Small intestine (tissue), 16 donors: ENCODE measurements at places on chromosomes 12 and 14.
A peak's percentile ranks its signal among the peaks of the same experiment; 100 is the strongest.

- peak; percentile 70 for DNase-seq
Measured at GRCh38 chr12:131218923-131219669, 265.4 kb downstream of the ADGRD1 start.

DNA sequence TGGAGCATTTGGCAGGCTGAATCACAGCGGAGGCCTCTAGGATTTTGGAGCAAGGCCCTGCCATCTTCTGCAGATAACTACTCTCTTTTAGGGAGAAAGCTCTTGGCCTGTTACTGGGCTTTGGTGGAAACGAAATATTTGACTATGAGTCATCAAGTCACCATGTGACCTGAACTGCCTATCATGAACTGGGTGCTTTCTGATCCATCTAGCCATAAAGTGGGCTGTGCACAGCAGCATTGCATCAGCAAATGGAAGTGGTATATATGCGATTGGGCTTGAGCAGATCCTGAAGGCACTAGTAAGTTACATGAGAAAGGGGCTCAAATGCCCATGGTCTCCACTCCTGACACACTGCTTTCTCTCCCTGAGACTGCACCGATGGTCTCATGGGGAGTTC is 21.1 kb downstream of the GYS2 start:
- DNase-seq = no peak

DNA sequence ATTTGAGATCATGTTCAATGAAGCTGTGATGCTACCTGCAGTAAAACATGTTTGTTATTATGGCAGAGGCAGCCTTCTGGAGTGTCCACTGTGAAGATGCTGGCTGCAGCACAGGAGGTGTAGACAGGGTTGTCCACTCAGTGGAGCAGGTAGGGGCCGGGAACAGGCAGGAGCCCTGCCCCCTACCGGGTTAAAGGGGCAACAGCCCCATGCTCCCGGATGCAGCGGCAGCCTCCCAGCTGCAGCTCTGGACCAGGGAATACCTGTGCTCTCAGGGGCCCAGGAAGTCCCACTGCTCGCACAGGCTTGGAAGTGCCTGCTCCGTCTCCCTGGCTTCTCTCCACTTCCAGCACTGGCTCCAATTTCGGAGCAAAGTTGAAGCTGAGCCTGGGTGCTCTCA is 401.6 kb downstream of the FOXG1 start:
- DNase-seq = no peak

- no peak for DNase-seq
Measured at GRCh38 chr12:128933926-128934325, 80.6 kb downstream of the GLT1D1 start.

GRCh38 chr12:100674036-100674888 is 100.8 kb downstream of the GAS2L3 start:
- DNase-seq = no peak

DNA sequence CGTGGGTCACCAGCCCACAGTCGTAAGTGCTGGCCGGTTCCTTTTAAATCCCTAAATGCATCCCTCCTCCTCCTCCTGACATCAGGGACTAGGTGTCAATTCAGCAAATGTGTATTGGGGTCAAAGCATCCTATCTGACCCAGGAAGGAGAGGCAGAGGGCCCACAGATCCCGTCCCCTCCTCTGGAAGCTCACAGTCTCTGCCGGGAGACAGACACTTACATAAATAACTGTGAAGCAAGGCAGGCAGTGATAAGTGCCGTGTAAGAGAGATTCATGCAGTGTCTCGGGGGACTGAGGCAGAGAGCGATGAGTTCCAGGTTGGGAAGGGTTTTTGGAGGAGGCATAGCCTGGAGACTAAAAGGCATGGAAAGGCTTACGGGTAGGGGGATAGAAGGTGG is 44.1 kb downstream of the HRK start:
- DNase-seq = no peak

GRCh38 chr14:77830692-77831091 is 30.8 kb downstream of the ADCK1 start:
- DNase-seq = no peak

DNA sequence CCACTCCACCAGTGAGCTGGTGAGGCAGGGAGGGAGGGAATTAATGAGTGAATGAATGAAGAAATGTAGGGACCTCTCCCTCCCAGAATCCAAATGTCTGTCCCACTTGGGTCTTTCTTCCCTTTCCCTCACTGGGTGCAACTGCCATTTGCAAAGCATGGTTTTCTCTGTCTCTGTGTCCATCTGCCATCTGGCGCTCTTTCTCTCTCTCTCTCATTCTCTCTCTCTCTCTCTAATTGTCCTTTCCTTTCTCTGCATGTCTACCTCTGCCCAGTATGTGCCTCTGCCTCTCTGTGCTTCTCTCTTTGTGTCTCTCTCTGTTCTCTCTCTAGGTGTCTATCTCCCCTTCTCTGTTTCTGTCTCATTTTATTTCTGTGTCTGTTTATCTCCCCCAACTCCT is 102.7 kb downstream of the CMKLR1 start:
- DNase-seq = no peak

- DNase-seq = no peak
Measured at GRCh38 chr14:102116361-102117180, 23.1 kb upstream of the WDR20 start.

- DNase-seq = no peak
Measured at GRCh38 chr14:26820572-26820971, 222.7 kb upstream of the NOVA1 start.

DNA sequence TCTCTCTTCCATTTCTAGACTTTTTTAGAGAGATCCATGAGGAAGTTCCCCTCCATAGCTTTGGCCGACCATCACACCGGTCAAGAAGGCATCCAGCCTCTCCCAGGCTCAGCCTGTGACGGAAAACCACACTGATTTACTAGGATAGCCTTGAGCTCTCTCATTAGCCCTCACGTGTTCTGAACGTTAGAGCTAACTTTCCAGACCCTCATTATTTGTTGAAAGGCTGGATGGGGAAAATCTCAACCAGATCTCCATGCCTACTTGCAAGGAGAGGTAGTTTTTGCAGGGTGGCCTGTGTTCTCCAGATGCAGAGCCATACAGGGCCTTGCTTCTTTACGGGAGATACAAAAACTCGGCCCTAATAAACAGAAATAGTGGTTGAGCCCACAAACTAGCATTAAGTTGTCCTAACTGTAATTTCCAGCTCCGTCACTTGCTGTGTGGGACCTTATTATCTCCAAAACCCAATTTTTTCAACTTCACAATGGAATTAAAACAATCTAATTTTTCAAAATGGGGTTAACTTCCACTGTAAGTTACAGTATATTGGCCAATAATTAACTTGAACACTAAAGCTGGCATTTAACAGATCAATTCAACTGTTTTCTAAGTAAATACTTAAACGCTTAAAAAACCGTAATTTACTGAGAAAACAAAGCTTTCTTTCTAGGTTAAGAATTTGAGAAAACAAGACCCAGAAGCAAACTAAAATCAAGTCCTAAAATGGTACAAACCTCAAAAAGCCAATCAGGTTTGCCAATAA is 65.3 kb downstream of the KLHL28 start:
- DNase-seq = no peak

- no peak for DNase-seq
Measured at GRCh38 chr12:59744564-59744963, 148.7 kb downstream of the SLC16A7 start.

DNA sequence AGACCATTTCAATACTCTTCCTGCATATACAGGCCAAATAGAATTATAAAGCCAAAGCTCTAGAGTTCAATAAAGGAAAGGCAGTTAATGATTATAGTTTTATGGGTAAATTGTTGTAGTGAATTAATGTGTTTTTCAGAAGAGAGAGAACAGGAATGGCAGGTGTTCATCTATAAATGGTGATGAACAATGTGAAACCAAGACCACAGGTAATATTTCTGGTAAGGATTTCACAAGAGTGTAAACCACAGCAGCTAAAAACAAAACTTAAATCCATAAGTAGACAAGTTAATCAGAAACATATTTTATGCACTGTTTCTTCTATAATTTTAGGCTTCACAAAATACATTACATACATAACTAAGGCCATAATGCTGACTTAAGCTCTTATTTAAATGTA is 204.4 kb downstream of the SYT1 start:
- no peak for DNase-seq

GRCh38 chr12:68240079-68240478 is 13.3 kb downstream of the IL22 start:
- DNase-seq = peak; percentile 76

GRCh38 chr12:120132863-120133385 is 16.4 kb upstream of the RAB35 start:
- no peak for DNase-seq

DNA sequence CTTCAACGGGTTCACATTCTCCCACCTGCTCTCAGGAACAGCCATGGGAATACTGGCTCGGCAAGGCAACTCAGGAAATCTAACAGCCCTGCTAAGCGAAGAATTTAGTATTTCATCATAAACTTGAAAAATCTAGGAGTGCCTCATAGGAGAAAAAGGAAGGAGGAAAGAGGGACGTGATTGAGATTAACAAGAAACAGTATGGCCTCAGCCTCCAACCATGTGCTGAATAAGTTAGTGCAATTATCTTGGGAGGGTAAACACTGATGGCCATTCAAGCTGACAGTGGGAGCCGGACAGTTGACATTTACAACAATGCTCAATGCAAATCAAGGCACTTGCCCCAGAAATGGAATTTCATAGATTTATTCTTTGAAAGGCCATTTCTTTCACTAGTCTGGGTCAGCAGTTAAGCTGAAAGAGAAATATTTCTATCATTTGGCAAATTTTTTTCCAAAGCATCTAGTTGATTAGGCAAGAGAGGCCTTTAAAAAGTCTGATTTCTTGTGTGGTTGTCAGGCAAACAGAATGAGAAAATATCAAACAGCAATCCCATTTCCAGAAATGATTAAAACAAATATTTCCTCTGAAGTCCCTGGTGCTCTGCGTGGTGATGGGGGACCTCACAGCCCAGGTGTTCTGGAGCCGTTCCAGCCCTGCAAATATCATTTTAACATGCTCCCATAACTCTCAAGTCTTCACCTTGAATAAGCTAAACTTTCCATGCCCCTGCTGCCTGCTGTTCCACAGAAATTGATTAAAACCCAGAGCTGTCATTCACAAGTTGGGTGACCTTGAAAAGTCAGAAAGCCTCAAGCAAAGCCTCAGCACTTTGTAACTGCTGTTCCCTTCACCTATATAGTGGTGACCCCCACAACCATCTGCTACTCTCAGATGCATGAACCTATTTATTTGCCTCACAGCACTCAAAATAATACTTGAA is 121.6 kb downstream of the PHLDA1 start:
- DNase-seq = no peak

DNA sequence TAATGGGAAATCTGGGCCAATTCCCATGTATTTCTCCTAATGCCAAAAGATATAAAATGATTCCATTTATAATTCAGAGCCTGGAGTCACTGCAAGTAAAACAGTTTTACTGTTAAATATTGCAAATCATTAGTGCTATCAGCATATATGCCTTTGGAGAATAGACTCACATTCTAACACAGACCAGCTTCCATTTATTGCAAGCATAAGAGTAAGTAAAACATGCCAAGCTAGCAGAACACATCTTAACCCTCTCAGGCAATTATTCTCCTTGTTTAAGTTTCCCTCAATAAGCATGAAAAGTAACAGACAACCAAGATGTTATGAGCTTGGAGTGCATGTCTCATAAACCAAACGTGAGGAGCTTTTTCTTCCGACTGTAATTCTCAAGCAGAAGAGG is 173.9 kb upstream of the GRIP1 start:
- DNase-seq = no peak

GRCh38 chr12:3998968-3999792 is 126.0 kb upstream of the PARP11 start:
- peak; percentile 84 for DNase-seq

GRCh38 chr12:52260361-52261207 is 13.9 kb upstream of the KRT86 start:
- no peak for DNase-seq

DNA sequence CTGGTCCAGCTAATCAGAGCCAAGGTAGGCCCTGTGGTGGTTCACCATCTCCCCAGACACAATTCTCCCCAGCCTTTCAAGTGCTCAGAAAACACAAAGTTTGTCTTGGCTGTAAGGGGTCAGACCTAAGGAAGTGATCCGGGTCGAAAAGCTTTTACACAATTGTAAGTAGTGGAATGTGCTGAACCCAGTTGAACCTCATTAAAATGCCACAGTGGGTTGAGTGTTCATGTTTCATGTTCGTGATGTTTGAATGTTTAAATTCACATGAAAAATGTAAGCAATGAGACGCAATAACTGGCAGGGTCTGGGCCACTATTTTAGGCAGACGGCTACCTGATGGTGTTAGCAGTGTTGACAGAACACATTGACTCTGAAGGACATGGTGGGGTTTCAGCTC is 60.9 kb upstream of the JDP2 start:
- no peak for DNase-seq

- no peak for DNase-seq
Measured at GRCh38 chr12:65199604-65200003, 30.2 kb downstream of the LEMD3 start.

GRCh38 chr14:70670992-70671651 is 29.4 kb downstream of the TTC9 start:
- no peak for DNase-seq

- no peak for DNase-seq
Measured at GRCh38 chr12:12166751-12167150, 96.0 kb downstream of the BCL2L14 start.

- DNase-seq = no peak
Measured at GRCh38 chr14:85538636-85539035, 8.7 kb downstream of the FLRT2 start.

DNA sequence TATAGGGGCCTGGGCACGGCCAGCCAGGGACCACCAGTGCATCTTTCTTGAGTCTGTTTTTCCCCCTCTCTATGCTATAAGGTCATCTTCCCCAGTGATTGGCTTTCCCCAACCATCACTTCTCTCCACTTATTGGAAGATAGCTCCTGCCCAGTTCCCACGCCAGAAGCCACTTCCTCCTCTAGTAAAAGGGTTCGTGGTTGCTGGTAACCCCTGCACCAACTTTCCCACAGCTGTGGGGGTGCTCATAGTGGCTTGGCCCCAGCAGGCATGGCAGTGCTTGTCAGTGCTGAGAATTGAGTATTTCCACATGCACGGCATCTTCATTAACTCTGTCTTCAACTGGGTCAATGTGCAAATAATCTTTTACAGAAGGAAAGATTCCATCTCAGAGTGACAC is 215.4 kb downstream of the FOXN3 start:
- no peak for DNase-seq

DNA sequence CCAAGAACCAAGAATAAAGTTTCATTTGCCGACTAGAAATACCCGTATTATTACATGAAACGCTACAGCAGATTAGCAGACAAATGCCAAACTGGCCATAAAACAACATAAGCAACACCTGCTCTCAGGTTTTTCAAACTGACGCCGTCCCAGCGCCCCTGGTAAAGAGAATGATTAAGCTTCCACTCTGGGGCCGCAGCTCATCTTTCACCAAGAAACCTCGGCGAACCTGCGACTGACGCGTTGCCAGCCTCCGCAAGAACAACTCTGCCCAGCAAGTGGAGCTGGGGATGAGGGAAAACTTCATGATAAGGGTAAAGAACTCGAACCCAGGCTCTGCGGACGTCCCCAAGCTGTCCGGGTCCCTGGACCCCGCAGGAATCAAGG is 530 bp downstream of the ARL1 start:
- DNase-seq = no peak

- DNase-seq = no peak
Measured at GRCh38 chr12:13976880-13977279, 4.5 kb downstream of the GRIN2B start.

GRCh38 chr12:49626836-49627235 is 3.5 kb downstream of the PRPF40B start:
- no peak for DNase-seq
